ENCODE measurements at places on chromosomes 5 and 9.

DNA sequence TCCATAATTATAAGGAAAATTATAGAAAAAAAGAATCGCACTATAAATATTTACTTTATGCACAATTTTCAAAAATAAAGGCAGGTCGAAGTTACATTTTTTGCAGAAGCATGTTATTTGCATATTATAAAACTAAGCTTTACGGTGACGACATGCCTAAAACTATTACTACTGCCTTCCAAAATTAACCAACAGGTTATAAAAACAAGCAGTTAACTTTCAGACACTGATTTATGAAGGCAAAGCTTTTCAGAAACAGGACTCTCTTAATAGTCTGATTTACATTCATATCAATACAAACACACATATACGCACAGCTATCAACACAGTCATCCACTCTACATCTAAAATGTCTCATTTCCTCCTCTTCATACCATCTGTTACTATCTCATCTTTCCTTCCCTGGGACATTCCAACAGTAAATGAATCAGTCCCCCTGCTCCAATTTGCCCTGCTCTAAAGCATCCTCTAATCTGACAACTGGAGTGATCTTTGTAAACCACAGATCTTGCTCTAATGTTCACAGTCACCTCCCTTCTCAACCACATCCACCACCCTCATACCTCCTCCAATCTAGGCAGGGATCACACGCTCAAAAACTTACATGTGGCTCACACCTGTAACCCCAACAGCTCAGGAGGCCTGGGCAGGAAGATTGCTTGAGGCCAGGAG lies 21.6 kb downstream of the FBXW11 start:
- no peak for DNase-seq

GRCh38 chr9:93635186-93636107 lies 59.1 kb downstream of the PHF2 start:
- DNase-seq, result no peak

DNA sequence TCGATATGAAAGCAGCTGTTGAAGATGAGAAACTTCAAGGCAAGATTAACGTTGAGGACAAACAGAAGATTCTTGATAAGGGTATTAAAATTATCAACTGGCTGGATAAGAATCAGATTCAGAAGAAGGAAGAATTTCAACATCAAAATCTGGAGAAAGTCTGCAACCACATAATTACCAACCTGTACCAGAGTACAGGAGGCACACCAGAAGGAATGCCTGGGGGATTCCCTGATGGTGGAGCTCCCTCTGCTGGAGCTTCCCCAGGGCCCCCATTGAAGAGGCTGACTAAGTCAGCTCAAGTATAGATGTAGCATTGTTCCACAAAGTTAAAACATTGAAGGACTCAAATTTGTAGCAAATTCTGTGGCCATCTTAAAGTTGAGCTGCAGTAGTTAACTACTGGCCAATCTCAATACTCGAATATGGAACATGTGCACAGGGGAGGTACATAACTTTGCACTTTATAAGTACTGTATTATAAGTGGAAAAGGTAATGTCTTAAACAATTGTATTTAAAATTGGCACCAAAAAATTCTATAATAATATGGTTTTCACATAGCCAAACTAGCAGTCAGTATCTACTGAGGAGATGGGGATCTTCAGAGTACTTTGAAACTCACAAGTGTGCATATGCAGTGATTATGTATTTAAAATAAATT lies 237.5 kb downstream of the CHSY3 start:
- DNase-seq, result no peak

GRCh38 chr5:14487897-14488570 lies 93.6 kb upstream of the OTULINL start:
- DNase-seq, result no peak

GRCh38 chr9:89891591-89892304 lies 286.9 kb downstream of the GADD45G start:
- no peak for DNase-seq

DNA sequence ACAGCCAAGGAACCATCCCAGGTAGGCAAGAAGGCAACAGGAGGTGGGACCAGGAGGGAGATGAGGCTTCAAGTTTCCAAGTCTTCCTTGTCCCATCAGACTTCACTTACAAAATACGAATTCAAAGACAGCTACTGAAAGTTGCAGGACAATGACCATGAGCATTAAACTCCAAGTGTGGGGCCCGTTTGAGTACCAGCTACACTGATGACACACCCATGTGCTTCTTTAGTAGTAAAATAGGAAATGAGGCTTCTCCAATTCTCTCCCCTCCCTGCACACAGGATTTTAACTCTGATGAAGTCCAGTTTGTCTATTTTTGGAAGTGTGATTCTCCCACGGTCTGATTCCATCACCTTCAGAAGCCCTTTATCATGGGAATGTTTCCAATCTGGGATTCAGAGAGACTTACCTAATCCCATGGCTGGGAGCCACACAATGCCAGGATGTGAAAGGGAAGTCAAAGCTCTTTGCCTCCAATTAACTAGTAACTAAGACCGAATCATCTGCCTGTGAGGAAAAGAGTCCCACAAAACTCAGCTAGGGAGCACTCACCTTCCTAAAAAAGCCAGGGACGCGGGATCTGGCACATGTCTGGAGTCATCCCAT lies 222.8 kb upstream of the MSX2 start:
- DNase-seq, result no peak

DNA sequence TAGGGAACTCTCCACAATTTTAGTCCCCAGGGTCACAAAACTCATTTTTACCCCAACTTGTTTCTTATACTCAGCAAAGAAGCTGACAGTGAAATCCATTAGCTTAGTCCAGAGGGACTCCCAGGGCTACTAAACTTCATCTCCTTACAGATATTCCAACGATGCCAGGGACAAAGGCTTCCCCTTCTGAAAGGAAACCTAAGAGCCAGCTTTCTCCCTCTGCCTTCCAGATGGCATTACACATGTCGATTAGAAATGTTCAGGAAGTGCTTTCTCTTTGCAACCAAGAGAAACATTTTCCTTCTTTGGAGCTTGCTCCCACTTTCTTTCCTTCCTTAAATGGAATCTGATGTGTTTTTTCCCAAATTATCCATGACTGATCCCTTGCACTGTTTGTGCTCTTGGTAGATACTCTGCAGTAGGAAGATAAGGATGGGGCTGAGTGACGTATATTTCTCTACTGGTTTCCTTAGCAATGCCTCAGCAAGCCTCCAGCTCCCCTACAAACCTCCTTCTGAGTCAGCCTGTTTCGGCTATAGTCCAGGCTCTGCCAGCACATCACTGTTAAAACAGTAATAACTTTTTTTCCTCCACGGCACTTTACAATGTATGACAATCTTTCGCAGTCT lies 43.0 kb upstream of the HTR4 start:
- no peak for DNase-seq

- DNase-seq, result no peak
These were observed 15.8 kb downstream of the TLN1 start for GRCh38 chr9:35716230-35716629.

GRCh38 chr5:156434471-156434870 lies 107.5 kb downstream of the SGCD start:
- DNase-seq, result no peak

DNA sequence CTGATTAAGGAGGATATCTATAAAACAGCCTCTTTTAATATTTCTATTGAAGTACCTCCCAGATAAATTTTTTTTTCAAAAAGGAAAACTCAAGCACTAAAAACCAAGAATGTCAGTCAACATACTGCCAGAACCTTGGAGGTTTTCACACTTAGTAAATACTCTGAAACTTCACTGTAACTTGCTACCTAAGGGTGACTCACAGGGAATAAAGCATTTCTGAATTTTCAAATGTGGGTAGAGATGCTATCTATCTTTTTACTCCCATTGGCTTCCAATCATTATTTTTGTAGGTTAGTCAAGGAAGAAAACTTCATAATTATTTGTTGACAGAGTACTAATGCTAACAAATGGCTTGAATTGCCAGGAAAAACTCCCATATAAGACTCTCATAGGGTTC lies 46.1 kb downstream of the SLC25A46 start:
- DNase-seq, result no peak

DNA sequence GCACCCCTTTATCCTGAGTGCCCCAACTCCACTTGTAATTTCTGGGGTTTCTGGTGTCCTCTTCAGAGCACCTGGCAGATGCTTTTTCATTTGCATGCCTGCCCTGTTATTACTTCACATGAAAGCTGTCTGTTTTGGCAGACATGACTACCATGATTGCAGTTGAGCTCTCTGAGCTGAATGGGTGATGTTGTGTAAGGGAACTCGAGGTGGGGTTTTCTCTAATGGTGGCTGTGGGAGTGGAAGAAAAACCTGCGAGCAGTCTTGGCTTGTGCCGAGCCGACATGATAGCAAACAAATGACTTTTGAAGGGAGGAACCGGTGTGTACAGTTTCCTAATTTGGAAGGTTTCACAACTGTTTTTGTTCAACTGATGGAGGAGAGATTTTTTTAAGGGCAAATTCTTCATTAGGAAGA lies 196.2 kb downstream of the AOPEP start:
- no peak for DNase-seq

- no peak for DNase-seq
These were observed 8.8 kb downstream of the RAD17 start for GRCh38 chr5:69378376-69378775.

DNA sequence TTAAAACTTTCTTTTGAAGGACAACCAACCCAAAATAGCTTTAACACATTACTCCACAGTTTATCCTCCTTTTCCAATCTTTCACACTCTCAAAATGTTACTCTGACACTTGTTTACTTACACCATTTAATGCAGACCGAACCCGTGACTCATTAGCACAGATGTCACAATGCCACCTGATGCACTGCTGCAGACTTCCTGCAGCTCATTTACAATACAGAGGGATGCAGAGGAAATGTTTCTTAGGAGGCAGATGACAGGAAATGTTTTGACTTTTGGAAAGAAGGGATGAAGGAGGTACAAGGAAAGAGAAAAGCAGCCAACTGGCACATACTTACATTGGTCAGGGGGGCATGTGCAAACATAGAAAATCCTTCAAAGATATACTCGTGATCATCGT lies 39.0 kb downstream of the DROSHA start:
- DNase-seq, result no peak

GRCh38 chr9:101915482-101915881 lies 177.0 kb upstream of the GRIN3A start:
- DNase-seq, result no peak

GRCh38 chr9:32376285-32376684 lies 8.2 kb upstream of the ACO1 start:
- no peak for DNase-seq

DNA sequence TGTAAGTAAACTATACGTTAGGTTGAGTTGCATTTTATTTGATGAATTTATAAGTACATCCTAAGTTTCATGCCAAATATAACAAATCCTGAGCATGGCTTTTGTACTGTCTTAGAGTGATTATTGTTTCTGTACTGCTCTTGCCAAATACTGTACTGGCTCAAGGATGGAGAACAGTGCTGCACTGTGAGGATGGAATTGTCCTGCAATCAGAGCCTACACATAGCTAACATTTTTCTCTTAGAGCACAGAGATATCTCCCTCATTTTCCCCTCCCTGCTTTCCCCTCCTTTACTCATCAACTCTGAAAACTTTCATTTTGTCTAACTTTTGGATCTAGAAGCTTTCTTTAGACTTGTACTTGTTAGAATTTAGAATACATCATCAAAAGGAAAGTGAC lies 28.3 kb downstream of the LRRC70 start:
- DNase-seq, result no peak

- no peak for DNase-seq
These were observed 9.0 kb downstream of the MOCS2 start for GRCh38 chr5:53100606-53101005.

DNA sequence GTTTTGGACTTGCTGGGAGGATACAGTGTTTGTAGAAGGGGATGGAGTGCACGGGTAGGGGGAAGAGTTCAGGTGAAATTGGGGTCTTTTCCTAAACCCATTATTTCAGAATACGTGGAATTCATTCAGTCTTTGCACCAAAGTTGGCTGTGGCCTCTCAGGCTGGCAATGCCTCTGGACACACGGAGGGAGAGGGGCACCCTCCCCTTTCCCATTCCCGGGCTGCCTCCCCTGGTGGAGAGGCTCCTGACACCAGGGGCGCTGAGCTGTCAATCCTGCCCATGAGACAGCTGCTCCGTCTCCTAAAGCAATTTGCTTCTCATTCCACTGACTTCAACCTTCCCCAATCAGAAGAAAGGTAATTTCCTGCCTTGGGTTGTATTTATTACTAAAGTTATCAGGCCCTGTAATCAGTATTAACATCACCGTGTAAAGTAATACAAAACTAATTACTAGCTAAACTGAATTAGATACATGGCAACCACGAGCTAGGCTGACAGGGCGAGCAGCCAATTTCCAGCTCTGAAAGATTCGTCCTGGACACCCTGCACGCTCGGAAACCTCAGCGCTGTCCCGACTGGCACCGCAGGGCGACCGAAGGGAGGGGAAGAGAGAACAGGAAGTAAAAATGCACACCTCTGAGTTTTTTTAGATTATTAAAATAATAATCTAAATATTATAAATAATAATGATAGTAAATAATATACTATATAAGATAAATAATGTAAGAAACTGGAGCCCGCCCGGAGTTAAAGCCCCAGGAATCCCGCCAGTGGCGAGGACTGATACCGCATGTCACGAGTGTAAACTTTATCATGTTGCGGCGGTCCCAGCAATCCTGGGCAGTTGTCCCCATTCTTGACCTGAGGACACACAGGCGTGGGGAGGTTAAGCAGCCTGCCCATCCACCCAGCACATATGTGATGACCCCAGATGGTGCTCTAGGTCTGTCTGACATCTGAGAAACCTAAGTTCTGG lies 6.9 kb upstream of the OLFM1 start:
- DNase-seq, result no peak

GRCh38 chr5:154858972-154859871 lies 795 bp downstream of the CNOT8 start:
- no peak for DNase-seq

- no peak for DNase-seq
These were observed 111.2 kb downstream of the LMNB1 start for GRCh38 chr5:126888175-126888574.

DNA sequence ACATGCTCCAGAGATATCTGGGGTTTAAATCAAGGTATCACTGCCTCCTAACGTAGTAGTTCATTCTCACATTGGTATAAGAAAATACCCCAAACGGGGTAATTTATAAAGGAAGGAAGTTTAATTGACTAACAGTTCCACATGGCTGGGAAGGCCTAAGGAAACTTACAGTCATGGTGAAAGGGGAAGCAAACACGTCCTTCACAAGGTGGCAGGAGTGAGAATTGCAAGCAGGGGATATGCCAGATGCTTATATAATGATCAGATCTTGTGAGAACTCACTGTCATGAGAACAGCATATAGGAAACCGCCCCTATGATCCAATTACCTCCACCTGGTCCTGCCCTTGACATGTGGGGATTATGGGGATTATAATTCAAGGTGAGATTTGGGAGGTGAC lies 1280.2 kb upstream of the C9orf72 start:
- DNase-seq, result no peak

GRCh38 chr5:554284-554988 lies 30.2 kb upstream of the SLC9A3 start:
- no peak for DNase-seq

Measured in SHP77 (cell line).